ENCODE measurements at places on chromosomes 7 and 10.

DNA sequence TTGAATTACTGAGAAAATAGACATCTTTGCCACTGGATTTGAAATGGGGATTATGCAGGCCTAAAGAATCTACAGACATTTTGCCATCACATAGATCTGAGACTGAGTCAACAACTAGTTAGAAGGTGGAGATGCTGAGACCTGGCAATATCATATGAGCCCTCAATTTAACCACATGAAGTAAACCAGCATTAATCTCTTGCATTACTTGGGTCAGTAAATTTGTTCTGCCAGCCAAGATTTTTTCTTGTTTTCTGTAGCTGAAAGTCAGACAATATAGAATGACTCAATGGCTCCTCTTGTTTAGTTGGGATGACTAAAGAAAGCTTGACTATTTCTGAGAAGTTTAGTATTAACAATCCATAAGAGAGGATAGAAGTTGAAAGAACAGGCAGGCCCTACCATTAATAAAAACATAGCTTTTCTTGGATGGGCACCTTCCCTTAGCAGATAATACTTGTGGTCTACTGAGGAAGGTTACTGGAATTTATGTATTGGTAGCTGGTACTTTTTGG is 396.7 kb upstream of the SORCS1 start:
- peak; percentile 70 for DNase-seq

DNA sequence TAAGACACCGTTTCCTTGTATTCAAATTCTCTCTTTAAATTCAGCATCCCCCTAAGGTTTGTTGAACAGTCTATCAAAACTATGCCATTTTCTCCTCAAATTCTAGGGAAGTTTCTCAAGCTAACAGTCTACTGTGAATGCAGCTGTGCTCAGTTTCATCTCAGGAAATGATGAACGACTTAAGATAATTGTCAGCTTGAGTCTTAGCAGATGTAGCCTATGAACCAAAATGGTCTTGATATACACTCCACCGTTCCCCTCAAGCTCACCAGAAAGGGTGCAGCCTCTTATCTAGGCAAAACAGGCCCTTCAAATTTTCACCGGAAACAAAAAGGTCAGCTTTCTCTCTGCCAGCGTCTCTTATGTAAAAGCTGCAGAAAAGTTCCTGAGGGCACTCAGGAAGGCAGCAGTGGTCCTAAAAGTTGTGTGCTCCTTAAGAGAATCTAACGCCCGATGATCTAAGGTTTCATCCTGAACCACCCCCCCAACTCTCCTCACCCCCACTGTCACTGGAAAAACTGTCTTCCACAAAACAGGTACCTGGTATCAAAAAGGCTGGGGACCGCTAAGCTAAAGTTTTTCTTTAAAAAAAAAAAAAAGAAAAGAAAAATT is 2.1 kb downstream of the DNAJC9 start:
- DNase-seq: no peak

GRCh38 chr7:159145490-159145855 is 806 bp upstream of the VIPR2 start:
- DNase-seq: no peak

GRCh38 chr10:91220954-91221675 is 652 bp downstream of the PCGF5 start:
- DNase-seq: peak; percentile 75

GRCh38 chr7:51482976-51483375 is 166.4 kb upstream of the COBL start:
- no peak for DNase-seq

DNA sequence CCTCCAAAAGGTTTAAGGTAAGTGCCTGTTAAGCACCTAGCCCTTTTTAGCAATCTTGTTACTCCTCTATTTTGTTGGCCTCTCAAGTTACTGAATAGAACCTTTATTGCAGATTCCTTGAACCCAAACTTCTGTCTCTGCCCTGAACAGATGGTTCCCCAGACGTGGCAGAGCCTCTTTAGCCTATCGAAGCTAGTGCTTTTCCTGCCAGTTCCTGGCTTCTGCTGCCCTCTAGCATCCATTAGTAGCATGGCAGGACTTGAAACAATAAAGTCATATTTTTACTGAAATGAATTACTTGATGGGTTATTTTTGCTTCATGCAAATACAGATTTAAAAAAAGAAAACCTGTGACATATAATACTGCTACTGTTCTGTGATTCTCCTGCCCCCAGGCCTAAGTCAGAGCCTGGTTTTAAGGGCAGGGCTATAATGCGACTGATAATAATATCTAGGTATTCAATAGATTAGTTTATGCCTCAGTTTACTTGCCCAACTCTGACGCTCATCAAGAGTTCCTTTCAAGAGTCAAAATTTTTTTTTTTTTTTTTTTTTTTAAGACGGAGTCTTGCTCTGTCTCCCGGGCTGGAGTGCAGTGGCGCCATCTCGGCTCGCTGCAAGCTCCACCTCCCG is 84.3 kb upstream of the PHF14 start:
- peak; percentile 47 for DNase-seq

GRCh38 chr7:38411404-38411803 is 138.0 kb upstream of the TARP start:
- no peak for DNase-seq

DNA sequence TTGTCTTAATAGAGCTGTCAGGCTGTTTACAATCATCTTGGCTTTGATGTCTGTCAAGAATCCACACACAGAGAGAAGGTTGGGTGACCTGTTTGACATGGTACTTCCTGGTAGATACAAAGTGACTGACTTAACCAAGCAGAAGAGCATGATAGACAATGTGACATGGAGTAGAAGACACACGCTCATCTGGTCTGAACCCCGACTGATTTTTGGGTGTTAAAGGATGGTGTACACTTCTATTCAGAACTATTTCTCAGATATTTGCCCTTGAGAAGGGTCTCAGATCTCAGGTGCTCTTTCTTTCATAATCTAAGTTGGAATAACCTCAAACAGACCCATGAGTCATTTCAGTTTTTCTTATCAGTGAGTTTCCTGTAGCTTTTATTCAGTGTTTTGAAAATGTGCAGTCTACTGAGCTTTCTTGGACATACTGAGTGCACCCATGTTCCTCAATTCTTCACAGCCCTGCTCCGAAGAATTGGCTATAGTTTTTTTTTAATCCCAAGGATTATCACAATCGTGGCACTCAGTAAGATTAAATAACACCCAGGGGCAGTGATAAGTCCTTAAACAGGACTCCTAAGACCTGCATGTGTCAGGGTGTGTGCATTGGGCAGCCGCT is 46.4 kb upstream of the NXPH1 start:
- no peak for DNase-seq

DNA sequence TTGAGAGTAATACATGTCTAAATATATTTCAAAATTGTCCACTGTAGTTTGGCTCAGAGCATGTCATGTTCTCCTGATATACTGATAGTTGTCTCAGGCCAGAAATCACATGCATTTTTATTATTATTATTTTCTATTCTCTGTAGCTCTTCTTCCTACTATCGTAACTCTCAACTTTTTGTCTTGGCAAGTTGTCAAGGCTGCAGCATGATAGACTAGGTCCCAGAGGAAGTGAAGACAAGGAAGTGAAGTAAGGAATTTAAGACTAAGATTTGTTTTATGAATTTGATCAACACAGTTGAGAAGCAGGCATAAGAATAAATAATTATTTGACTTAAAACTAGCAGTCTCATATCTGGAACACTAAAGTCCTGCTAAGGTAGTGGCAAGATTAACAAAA is 369.5 kb downstream of the ABCA13 start:
- DNase-seq: no peak

DNA sequence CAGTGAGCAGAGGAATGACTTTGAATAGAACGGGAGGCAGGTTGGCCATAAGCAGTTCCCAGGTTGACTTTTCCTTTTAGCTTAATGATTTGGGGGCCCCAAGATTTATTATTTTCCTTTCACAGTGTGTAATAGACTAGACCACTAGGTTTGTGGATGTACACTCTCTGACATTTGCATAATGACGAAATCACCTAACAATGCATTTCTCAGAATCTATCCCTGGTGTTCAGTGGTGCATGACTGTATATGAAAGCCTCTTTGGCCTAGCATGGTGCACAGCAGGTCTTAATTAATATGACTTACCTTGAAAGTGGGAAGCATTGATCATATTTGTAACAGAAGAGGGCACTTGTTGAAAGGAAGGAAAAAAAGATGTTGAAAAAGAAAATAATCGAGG is 761.9 kb downstream of the TYW1 start:
- DNase-seq: peak; percentile 44

DNA sequence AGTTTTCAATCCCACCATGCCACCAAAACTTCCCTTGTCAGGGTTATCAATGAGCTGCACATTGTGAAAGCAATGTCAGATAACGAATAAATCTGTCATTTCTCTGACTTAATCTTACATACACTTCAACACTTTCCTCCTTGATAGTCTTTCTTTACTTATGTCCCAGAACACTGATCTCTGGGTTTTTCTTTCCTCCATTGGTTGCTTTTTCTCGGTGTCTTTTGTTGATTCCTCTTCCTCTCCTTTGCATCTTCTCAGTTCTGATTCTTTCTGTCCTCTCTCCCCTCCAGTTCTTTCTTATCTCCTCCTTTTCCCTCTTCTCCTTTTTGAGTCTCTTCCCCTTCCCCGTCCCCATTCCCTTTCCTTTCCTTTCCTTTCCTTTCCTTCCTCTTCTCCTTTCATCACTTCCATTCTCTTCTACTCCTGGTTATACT is 16.6 kb downstream of the DNAJB9 start:
- DNase-seq: no peak

- DNase-seq: no peak
Measured at GRCh38 chr10:21511095-21511570, 14.3 kb downstream of the SKIDA1 start.

DNA sequence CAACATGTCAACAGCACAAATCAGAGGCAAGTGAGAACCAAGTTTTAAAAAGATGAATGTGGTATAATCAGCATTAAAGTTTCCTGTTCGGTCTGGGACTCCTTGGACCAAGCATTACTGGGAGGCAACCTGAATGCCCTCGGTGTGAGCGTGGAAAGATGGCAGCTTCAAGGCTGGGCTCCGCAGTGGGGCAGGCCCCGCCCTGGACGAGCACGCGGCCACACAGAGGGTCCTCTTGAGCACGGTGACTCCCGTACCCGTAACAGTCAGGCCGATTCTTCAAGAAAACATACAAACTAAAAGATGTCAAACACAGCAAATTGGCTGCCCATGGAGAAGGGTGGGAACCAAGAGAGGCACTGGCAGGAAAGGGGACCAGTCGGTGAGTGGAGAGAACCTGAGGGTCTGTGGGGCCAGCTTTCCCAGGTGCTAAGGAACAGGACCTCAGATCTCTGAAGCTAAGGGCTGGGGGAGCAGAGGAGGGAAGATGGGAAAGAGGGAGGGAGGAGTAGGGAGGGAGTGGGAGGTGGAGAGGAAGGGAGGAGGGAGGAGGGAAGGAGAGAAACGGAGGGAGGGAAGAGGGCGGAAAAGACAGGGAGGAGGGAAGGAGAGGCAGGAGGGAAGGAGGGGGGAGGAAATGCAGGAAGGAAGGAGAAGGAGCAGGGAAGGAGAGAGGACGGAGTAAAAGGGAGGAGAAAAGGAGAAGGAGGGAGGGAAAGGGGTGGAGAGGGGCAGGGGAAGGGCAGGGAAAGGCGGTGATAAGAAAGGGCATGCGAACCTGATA is 71.2 kb upstream of the FAM20C start:
- no peak for DNase-seq

DNA sequence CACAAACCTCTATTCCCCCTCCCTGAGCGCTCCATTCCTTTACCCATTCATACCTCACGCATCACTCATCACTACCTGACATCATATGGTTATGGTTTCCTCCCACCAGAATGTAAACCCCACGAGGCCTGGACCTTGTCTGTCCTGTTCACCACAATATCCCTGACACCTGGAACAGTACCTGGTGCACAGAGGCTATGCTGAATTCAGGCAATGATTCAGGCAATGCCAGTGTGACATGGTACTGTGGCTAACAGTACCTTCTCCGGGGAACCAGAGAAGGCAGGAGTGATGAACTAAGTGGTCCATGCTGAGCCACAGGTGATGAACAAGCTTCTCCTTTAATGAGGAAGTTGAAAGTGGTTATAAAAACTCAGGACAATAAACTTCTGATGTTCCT is 202.5 kb upstream of the PLXNA4 start:
- no peak for DNase-seq

DNA sequence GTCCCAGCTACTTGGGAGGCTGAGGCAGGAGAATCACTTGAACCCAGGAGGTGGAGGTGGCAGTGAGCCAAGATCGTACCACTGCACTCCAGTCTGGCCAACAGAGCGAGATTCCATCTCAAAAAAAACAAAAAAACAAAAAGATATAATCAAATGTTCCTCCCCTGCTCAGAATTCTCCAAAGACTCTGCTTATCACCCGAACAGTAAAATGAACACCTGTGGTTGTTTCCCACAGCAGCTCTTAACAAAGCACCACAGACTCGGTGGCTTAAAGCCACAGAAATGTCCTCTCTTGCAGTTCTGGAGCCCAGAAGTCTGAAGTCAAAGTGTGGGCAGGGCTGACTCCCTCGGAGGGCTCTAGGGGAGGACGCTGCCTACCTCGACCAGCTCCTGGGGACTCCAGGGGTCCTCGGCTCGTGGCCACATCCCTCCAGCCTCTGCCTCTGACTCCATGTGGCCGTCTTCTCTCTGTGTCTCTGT is 4.1 kb upstream of the INTS1 start:
- no peak for DNase-seq

- DNase-seq: no peak
Measured at GRCh38 chr10:67519434-67519833, 176.6 kb downstream of the CTNNA3 start.
